Heart left ventricle (tissue), 16 donors: ENCODE measurements at places on chromosomes 12 and 14. TPM values are rescaled to one million over a fixed set of nuclear protein-coding genes. Genes with fewer than 3 reads are reported as not detected.
A peak's percentile ranks its signal among the peaks of the same experiment; 100 is the strongest.

- DNase-seq: no peak
Observed at GRCh38 chr12:100539202-100539601, 34.3 kb upstream of the GAS2L3 start.

GRCh38 chr14:87049950-87050349 lies 943.0 kb downstream of the GALC start:
- DNase-seq: no peak

DNA sequence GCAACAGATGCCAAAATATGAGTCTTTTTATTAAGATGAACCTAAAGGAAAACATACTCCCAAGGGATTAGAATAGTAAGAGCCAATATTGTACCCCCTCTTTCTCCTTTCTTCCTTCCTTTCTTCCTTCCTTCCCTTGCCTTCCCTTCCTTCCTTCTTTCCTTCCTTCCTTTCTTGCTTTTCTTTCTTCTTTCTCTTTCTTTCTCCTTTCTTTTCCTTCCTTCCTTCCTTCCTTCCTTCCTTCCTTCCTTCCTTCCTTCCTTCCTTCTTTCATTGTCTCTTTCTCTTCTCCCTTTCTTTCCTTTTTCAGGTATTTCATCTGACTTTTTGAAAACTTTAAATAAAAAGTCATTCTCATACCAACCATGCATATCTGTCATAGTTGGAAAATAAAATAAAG lies 892.5 kb downstream of the LRFN5 start:
- DNase-seq: no peak

The GNG2 gene
- 3.1 TPM for polyA plus RNA-seq

GRCh38 chr12:92111256-92111655 lies 34.4 kb downstream of the BTG1 start:
- DNase-seq: no peak

DNA sequence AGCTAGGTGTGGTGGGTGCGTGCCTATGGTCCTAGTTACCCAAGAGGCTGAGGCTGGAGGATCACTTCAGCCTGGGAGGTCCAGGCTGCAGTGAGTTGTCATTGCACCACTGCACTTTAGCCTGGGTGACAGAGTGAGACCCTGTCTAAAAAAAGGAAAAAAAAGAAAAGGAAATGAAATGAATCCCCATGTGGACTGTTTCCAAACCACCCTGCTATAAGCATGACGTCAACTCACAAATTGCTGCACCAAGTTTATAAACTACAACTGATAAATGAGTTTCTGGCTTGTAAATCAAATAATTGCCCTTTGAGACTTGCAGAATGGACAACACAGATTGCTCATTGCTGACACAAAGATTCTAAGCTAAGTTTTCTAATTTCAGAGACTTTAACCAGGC lies 51.0 kb upstream of the STK38L start:
- DNase-seq: no peak

GRCh38 chr12:42326541-42327226 lies 717 bp downstream of the PPHLN1 start:
- DNase-seq: no peak

DNA sequence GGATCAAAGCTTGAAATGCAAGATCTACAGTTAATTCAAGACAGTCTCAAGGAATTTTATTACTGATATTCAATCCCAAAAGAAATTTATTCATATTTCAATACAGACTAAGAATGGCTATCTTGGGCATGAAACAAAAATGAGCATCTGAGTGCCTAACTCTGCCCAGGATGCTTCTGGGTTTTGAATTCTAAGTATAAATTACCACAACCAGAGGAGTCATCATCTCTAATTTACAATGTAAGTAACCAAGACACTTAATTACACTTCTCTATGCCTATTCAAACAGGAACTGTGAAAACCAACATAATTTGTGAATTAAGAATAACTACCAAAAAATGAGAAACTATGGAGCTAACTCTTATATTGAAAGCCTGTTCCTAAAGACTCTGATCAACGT lies 14.1 kb downstream of the OSBPL8 start:
- no peak for DNase-seq

- peak; percentile 69 for DNase-seq
Observed at GRCh38 chr12:121811434-121812319, 7.9 kb downstream of the SETD1B start.

The GPR135 gene
- 0.84 TPM for polyA plus RNA-seq

DNA sequence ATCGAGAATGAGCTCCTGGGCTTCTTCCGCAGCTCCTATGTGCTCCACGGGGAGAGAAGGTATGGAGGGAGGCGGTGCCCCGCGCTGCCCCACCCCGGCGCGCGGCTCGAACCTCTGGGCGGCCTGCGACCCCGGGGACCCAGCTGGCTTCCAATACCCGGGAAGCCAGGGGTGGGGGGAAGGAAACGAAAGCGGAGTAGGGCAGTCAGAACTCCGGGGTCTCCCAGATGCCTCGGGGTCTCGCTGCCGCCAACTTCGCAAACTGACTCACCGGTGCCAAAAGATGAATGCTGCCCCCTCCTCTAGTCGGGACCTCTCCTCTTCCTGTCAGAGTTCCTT lies 1.3 kb downstream of the TRHDE start:
- no peak for DNase-seq
